Activated T-helper 1 cell treated with Interleukin-2 at 50 U/mL for 16 hours (primary cell): ENCODE measurements at places on chromosomes 6 and 20.

DNA sequence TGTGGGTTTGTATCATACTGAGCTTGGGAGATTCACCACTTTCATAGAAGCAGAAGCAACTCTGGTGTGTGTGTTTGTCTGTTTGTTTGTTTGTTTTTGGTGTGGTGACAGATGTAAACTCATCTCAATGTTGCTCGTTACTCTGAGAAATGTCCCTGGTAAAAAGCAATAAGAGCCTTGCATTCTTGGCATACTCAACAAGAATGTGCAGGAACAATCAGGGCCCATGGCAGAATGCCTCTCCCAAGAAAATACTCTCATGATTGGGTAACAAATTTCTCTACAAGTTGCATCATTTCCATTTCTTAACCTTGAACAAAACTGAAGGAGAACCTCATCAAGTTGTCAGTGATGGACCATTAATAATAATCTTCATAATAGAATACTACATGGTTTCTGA lies 43.0 kb upstream of the PKHD1 start:
- DNase-seq = no peak

- DNase-seq = no peak
Measured at GRCh38 chr6:108156938-108157233, 8.9 kb upstream of the NR2E1 start.

DNA sequence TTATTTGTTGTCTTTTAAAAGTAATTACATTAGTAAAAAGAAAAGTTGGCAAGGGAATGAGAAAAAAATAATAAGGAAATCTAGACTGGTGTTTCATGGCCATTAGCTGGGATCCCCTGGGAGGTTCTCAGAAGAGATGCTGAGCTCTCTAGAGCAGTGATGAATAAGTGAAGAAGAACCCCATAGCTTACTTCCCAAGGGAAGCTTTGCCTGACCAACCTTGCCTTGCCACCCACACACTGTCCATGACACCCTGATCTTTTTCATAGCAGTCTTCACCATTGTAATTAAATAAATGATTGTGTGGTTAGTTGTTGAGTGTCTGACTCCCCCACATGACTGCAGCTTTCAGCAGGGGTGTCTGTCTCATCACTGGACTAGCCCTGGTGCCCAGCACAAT lies 5.9 kb downstream of the C6orf163 start:
- no peak for DNase-seq

DNA sequence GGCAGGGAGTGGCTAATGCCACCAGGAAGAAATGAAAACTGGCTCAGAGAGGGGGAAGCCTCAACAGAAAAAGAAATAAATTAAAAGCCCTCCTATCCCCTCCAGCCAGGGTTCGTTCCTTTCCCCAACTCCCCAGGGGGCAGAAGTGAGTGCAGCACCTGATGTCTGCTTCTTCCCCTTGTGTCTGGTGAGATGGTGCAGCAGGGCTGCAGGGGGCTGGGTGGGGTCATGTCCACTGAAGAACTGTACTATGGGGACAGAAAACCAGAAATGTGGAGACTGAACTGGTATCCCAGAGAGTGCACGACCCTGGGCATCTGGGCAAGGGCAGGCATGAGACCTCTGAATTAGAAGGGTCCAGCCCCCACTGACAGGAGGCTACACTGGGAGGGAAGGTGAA lies 4.0 kb downstream of the EGFL8 start:
- DNase-seq = no peak

- no peak for DNase-seq
Measured at GRCh38 chr6:46862381-46862780, 59.4 kb downstream of the ADGRF5 start.

DNA sequence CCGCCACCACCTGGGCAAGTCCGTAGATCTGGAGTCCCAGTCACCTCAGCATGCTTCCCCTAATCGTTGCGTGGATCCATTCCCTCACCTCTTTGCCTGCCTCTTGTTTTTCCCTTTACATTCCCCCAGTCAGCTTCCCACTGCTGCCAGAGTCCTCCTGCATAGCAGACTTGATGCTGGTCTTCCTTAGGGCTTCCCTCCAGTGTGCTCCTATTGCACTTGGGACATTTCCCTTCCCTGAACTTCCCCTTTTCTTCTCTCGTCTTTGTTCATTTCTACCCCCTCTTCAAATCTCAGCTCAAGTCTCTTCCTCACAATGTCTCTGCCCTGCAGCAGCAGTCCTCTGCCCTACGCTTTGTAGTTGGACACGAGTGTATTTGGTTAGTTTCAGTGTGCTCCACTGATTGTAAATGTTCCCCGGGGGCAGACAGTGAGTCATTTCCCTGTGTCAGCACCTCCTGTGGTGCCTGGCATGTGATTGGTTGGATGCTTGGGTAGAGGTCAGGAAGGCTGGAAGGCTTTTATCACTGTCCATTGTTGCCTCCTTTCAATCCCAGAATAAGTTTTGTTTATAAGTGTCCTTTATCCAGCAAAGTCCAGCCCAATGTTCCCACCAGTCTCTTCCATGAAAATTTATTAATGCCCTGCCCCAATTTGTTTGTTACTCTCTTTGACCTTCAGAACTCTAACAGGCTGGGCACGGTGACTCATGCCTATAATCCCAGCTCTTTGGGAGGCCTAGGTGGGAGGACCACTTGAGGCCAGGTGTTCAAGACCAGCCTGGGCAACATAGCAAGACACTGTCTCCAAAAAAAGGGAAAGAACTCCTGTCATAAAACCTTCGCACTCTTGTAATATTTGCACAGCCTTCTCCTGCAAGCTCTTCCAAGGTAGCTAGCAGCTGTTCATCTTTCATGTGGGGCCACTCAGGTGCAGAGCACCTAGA lies 38.3 kb downstream of the FAM120B start:
- no peak for DNase-seq

GRCh38 chr20:57384486-57384885 lies 6.7 kb upstream of the RBM38 start:
- no peak for DNase-seq

GRCh38 chr6:10411971-10412460 lies 2.9 kb downstream of the TFAP2A start:
- DNase-seq = no peak

DNA sequence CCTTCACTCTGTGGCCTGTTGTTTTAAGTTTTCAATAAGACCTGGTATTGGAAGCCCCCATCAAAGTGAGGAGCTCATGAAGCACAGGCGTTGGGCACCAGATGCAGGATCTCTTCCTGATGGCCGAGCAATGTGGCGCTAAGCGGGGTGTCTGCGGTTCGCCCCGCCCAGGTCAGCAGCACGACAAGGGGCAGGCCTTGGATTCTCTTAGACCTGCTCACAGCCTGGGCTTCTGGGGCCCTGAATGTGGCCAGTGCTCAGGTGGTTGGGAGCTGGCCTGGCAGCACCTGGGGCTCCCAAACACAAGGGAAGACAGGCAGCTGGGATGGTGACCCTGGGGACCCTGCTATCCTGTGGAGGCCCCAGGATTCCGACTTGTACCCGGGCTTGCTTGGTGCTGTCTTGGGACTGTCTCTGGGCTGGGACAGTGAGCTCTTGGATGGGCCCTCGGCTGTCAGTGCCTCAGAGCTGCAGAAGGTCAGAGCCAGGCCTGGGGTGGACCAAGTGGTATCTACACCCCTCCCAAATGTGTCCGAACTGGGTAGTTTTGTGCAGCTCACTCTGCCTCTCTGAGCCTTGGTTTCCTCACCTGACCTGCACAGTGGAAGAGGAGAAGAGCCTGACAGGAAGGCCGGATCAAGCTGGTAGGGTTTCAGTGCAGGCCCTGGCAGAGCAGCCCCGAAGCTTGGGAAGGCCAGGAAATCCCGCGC lies 69.1 kb downstream of the PHACTR3 start:
- DNase-seq = no peak

GRCh38 chr6:109853426-109853825 lies 124.7 kb upstream of the GPR6 start:
- no peak for DNase-seq

DNA sequence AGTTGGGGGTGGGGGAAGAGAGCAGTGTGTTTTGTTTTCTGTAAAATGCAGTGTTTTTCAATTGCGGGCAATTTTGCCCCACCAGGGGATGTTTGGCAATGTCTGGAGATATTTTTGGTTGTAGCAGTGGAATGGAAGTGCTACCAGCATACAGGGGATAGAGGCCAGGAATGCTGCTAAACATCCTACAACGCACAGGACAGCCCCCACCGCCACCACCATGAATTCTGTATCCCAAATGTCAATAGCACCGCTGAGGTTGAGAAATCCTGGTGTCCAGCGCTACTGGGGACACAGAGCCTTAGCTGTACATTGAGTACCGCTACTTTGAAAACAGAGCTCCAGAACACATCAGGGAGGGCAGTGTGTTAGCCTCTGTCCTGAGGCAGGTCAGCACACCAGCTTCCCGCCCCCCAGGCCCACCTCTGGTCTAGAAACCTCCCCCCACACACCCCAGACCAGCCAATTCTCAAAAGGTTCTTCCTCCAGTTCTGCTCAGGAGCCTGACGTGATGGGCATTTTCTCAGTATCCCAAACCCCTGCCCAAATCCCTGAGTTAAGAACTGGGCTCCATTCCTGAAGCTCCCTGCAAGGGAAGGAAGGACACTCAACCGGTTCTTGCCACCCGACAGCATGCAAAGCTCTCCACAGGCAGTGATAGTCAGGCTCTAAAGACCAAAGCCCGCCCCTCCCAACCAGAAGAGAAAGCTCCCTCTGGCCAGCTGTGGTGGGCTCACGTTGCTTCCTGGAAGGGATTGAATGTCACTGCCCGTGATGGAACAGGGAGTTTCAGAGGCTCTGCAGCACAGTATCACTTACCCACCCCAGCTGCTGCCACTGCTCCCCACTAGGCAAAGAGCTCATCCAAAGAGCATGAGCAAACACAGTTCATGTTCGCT lies 321.5 kb upstream of the JARID2 start:
- DNase-seq = no peak

GRCh38 chr6:108777536-108777935 lies 70.7 kb upstream of the ARMC2 start:
- DNase-seq = no peak

DNA sequence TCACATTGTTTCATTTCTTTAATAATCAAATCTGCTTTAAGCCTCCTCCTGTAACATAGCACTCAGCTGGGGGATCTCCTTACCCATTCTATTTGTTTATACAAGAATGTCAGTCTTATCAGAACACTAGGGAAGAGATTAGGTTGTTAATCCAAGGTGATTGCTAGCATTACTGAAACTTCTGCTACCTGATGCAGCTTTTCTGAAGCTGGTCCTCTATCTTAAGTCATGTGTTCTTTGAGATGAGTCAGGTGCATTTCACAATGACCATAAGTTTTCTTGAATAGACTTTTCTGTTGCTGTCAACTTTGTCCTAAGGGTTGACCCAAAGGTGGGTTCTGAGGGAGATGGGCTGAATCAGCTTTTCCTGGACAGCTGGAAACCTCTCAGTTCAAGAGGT lies 60.7 kb upstream of the SYNCRIP start:
- no peak for DNase-seq

- no peak for DNase-seq
Measured at GRCh38 chr20:52103913-52104545, 87.5 kb downstream of the ZFP64 start.

DNA sequence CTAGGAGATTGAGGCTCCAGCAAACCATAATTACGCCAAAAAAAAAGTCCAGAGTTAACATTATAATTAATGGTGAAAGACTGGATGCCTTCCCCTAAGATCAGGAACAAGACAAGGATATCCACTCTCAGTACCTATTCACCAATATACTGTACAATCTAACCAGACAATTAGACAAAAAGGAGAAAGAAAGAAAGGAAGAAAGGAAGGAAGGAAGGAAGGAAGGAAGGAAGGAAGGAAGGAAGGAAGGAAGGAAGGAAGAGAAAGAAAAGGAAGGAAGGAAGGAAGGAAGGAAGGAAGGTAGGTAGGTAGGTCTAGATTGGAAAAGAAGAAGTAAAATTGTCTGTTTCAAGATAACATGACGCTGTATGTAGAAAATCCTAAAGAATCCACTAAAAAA lies 50.7 kb downstream of the TASP1 start:
- DNase-seq = no peak
